ENCODE measurements at places on chromosomes 2 and 18.

DNA sequence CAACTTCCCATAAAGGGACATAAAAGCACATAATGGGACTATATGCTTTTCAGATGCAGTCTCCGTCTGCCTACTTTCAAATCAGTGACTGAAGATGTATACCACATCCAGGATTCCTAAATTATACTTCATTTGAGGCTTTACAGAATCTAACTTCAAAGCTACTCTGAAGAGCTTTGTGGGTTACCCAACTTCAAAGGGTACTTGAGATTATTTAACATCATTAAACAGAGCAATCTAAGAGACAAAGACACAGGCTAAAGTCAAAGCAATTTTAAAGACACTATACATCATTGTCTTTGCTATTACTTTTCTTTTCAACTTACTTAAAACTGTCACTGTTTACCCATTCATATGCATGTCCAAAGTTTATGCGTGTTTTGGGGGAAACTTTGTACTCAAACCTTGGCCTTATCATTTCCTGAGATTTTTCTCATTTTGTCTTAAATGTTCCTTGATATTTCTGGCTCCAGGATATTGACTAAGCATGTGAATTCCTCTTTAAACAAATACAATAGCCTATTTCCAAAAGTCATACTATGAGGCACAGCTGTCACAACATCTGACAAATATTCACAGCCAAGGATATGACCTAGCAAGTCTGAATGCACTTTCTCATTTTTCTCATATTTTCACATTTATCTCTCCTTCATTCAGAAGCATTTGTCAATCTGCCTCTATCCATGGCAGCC is 1985.1 kb upstream of the PIK3C3 start:
- no peak for DNase-seq

GRCh38 chr2:102386004-102386403 is 30.4 kb downstream of the IL18R1 start:
- no peak for DNase-seq

- no peak for DNase-seq
Observed at GRCh38 chr2:98269274-98269673, 77.0 kb upstream of the CNGA3 start.

DNA sequence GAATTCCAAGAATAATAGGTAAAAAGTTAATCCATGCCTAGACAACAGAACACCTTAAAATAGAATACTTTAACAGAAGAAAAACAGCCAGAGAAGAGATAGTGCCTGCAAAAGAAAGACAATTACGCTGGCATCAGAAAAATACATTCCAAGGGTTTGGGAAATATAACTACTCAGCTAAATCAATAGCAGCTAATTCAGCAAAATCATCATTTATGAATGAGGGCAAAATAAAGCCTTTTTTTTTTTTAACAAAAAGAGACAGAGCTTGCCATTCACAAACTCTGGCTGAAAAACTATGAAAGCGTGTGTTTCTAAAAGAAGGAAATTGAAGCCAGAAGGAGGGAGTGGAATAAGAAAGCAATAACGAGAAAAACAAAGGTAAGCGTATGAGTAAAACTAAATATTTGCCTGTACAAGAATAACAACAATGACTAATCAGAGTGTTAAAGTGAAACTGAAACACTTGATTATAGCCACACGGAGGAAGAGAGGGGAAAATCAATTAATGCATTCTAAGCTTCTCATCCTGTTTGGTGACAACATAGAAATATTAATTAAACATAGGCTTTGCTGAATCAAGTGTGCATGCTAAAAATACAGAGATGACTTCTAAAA is 90.2 kb downstream of the EHD3 start:
- DNase-seq, result no peak

- DNase-seq, result no peak
Observed at GRCh38 chr2:186569897-186570296, 20.0 kb upstream of the ITGAV start.

- no peak for DNase-seq
Observed at GRCh38 chr2:17877811-17878280, 621 bp upstream of the KCNS3 start.

GRCh38 chr2:217833439-217833838 is 169.4 kb downstream of the TNS1 start:
- DNase-seq, result no peak

- DNase-seq, result no peak
Observed at GRCh38 chr18:46369323-46369722, 265.1 kb downstream of the HAUS1 start.

DNA sequence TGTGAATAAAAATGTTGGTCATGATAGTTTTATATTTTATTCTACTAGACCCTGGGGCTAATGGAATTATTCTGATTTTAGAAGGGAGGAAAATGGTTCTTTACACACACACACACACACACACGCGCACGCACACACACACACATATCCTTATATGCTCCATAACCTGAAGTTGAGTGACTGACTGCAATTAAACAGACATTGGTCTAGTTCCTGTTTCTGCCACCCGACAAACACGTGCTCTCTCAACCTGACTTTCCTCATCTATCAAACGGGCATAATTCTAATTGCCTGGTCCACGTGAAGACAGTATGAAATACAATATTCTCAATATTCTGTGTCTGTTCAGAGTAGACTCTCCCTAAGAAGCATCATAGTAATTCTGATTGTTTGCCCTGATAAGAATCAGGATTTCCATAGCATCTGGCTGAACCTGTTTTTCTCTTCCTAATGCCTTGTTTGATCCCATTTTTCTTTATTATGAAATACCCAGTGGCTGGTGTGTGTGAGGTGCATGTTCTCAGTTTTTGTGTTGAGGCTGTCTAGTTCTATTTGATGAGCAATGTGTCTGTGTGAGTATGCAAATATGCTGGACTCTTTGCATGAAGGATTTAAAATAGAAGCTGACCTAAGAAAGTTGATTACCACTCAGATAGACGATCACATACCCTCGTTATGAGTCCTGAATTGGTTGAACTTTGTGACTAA is 51.0 kb downstream of the SETBP1 start:
- no peak for DNase-seq

DNA sequence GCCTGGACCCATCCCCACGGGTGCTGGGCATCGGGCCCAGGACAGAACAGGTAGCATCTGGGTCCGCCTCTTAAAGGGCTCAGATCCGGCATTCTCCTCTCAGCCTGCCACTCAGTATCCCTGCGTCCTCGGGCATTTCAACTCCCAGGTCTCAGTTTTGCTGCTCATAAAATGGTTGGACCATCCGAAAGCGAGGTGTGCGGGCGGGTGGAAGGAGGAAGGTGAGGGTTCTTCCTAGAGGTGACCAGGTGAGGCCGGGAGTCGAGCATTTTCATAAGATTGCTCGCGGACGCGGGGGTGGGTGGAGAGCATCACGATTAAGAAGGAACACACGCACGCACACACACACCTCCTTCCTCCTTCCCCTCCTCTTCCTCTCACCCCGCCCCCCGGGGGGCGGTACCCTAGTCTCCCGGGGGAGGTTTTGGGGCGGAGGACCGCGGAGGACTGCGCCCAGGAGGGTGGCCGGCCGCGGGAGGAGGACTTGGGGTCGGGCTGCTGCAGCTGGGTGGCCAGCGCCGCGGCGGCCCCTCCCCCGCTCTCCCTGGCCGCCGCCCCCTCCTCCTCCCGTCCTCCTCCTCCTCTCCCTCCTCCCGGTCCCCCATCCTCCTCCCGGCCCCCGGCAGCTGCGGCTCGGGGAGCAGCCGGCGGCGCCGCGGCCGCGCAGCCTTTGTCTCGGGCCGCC is 97.9 kb upstream of the GPR45 start:
- peak; percentile 1 for DNase-seq

DNA sequence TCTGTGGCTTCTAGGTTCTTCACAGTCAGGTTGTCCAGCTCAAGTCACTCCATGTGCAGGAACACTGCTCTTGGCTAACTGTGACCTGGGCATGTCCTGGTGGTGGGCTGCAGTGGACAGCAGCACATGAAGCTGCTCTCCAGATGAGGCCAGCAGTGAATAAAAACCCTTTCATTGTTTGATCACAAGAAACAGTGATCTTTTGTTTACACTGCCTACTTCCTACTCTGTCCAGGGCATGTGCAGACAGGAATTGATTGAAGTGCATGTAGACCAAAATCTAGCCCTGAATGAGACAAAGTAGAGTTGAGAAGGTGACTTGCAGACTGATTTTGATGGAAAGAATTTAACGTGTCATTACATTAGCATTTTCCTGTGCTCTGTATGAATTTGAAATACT is 34.9 kb downstream of the BCL2L11 start:
- DNase-seq, result no peak

GRCh38 chr2:217775920-217776503 is 226.8 kb downstream of the TNS1 start:
- DNase-seq, result no peak

- no peak for DNase-seq
Observed at GRCh38 chr2:237012577-237013267, 73.0 kb upstream of the COPS8 start.

DNA sequence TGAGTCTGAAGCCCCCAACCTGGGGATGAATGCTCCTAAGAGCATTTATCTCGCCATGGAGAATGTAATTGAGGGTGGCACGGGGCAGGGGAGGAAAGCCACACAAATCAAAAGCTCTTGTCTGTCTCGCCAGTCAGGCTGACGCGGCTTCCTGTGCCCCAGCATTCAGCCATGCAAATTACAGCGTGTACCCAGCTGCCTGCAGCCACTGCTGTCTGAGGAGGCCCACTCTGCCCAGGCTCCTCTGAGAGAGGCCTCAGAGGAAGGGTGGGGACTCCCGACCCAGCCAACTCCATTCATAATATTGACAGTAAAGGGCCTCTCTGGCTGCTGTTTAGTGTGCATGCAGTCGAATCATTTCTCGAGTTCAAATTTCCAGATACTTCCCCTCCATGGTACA is 22.0 kb downstream of the SMAD7 start:
- DNase-seq, result peak; percentile 63

GRCh38 chr18:44799382-44799906 is 118.8 kb downstream of the SETBP1 start:
- no peak for DNase-seq

- DNase-seq, result no peak
Observed at GRCh38 chr2:99106913-99107312, 34.6 kb upstream of the C2orf15 start.
